ENCODE measurements at places on chromosomes 16 and 17.

- DNase-seq, result no peak
Observed at GRCh38 chr17:33895491-33895890, 359.6 kb upstream of the CCL2 start.

DNA sequence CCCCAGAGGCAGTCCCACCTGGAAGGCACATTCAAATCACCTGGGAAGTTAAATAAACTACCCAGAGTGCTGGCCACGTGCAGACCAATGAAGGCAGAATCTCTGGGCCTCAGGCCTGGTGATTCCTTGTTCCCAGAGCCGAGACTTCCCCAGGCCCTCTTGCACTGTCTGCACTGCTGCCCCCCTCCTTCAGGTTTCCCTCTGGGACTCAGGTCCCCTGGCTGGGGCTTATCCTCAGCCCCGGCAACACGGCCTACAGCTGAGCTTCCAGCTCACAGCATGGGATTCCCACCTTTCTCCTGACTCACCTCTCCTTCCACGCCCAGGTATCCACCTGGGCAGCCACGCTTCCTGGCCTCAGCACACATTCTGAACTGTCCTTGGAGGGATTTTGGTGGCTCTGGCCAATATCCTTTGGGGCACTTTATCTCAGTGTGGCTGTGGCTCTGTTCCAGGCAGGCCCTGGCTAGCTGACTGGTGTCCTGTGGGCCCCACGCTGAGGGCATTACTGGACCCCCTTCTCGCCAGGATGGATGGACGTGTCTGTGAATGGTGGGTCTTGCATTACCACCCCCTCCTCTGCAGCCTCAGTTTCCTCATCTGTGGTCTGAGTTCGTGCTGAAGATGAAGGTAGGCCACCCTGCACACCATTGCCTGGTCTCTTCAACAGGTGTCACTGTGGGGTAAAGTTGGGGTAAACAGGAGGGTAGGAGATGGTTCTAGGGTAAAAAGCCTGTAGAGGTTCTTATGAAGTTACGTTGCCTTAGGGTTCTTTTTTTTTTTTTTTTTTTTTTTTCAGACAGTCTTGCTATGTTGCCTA lies 165.7 kb downstream of the IRF8 start:
- DNase-seq, result no peak

DNA sequence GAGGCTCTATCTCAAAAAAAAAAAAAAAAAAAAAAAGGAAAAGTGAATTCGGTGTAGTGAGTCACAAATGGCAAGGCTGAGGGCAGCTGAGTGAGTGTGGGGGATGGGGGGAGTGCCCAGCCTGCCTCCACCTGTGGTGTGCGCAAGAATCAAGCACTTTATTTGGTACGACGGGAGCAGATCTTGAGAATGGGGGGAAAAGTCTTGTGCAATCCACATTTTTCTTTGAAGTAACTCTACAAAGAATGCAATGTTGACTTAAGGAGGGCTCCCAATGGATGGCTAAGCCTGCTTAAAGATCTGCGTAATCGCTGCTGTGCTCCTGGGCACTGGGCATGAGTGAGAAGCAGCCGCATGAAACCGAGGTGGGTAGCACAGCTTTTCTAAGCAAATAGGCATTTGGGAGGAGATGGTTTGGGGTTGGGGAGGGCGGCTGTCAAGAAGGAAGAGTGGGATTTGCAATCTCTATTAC lies 28.2 kb downstream of the ATP2C2 start:
- no peak for DNase-seq

GRCh38 chr16:1960665-1961630 lies 1.6 kb downstream of the NDUFB10 start:
- peak; percentile 72 for DNase-seq

DNA sequence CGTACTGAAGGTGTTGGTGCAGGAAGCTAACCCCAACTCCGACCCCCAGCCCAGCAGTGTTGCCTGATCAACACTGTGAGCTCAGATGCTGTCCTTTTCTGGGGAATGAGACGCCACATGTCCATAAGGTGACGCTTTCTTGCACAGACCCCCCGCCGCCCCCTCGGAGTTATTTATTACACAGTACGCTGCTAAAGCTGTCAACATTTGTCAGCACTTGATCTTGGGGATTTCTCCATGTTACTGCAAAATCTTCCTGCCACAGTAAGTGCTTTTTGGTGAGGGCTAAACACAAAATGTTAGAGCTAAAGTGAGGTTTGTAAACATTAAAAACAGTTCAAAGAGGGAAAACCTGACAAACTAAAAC lies 15.9 kb downstream of the CMTM3 start:
- DNase-seq, result peak; percentile 53

DNA sequence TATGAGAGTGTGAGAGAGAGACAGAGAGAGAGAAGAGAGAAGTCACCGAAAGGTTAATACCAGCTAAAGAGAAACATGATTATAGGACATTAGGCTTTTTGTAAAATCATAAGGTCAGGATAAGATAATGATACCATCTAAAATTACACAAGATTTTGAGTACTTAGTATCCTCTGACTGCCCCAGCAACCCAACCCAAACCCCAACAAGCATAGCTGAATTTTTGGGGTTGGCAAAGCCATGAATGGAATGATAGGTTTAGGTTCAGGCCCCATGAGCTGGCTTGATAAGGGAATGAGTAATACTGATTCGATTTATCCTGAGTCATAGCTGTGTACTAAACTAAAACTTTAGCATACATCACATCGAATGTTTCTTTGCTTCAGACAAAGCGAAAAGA lies 259.5 kb downstream of the IRX3 start:
- no peak for DNase-seq

- no peak for DNase-seq
Observed at GRCh38 chr17:8598913-8599312, 31.6 kb downstream of the MYH10 start.

- DNase-seq, result no peak
Observed at GRCh38 chr16:49112754-49113153, 168.9 kb downstream of the CBLN1 start.

DNA sequence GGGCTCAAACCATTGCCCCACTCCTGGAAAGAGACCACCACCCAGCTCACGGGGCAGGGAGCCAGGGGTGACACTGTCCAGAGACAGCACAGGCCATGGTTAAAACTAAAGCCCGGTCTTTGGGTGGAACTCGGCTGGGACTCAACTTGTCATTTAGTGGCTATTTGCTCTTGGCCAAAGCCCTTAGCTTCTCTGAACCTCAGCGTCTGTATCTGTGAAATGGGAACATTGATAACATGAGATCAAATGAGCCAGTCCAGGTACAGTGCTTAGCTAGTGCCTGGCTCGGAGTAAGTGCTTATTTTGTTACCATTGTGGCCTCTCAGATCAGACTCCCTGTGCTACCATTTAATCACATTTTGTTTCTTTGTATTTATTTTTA lies 48.5 kb downstream of the RTN4RL1 start:
- DNase-seq, result no peak

DNA sequence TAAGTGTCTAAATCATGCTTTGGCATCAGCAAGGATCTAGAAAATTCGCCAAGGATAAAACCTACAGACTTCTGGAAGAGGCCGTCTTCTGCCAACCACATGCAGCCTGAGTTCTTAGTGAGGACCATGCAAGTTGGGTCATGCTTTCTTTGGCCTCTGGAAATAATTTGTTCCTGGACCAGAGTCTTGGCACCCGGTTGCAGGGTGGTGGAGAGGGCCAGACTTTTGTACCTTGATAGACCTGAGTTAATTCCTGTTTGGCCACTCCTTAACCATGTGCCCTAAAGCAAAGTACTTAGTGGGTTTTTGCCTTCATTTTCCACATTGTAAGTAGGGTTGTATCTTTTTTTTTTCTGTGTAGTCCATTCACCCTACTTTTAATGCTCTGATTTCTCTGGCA lies 283.4 kb upstream of the IRX5 start:
- no peak for DNase-seq

DNA sequence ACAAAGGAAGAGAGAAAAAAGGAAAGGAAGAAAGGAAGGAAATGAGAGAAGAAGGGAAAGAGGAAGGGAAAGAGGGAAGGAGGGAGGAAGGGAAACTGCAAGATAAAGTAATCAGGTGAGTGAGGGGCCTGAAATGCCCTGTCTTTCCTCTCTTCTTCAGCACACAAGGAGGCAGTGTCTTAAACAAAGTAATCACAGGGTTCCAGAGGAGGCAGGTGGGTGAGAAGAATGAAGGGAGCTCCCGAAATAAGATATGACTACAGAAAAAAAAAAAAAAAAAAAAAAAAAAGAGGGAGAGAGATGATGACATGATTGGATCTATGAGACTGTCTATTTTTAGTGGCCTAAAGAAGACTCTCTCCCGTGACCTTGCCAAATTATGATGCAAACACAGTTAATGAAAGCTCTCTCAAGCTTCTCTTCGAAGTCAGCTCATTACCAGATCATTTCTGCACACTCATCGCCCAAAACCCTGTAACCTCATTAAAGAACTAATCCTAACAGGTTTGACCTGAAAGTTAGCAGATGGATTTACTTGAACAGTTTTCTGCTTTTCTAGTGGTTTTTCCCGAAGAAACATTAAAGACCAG lies 53.6 kb downstream of the CDH11 start:
- no peak for DNase-seq

GRCh38 chr16:85819771-85820170 lies 20.3 kb downstream of the COX4I1 start:
- DNase-seq, result no peak

DNA sequence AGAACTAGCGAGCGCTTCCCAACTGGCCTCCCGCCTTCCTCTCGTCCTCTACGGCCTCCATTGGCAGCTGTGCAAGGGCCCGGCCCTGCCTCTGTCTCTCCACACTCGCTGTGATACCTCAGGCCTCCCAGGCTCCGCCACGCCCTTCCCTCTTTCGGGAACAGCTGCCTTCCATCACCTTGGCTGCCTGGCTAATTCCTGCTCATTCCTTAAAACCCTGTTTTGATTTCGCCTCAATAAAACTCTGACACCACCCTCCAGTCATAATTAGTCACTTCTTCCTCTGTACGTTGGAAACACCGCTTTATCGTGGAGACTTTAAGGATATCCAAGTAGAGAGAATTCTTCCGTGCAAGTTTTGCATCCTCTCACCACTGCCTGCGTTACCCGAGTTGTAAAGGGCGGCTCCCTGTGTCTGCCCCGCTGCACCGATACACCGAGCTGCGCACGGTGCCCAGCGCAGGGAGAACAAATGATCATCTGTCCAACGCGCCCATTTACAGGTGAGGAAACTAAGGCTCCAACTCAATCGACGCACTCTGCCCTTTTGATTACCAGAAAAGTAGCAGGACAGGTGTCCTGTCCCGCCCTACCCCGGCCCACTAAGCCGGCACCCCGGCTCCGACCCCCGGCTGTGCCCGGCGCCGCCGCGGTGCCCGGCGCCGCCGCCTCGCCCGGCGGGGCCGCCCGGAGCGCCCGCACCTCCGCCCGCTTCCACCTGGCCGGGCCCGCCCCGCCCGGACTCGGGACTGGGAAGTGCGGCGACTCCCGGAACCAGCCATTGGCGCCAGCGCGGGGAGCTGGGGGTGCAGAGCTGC lies 139.7 kb downstream of the SEC14L1 start:
- no peak for DNase-seq

- no peak for DNase-seq
Observed at GRCh38 chr17:73548620-73549311, 95.5 kb downstream of the SDK2 start.

DNA sequence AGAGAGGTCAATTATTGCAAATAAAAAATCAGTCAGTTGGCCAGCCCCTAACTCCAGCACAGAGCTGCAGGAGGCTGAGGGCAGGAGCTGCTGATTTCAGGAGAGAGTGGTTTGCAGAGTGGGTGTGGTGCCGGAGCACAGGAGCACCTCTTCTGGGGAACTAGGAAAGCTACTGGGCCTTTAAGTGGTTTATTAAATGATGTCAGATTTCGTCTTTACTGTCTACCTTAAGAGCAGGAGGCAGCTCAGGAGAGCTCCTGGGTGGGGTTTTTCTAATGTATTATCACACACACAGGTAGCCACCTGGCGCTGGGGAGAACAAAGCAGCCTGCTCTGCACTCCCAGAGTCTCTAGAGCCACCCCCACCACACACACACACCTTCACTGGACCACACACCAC lies 11.5 kb upstream of the HAS3 start:
- no peak for DNase-seq

DNA sequence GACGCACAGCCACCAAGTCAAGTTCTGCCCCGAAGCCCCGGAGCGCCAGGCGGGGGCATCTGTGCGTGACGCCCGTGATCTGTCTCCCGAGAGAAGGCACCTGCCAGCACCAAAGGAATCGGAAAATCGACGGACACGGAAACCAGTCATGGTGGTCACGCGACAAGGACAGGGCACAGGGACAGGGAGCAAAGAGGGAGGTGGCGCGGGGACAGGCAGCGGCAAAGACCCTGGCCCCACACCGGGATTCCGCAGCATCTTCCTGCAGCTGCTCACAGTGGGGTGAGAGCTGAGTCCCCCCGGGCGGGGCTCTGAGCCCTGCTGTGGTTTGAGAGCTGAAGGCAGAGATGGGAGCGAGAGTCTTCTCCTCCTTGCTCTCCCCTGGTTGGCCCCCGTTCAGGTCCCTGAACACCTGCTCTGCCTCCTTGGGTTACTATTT lies 56.4 kb downstream of the ABR start:
- DNase-seq, result no peak

DNA sequence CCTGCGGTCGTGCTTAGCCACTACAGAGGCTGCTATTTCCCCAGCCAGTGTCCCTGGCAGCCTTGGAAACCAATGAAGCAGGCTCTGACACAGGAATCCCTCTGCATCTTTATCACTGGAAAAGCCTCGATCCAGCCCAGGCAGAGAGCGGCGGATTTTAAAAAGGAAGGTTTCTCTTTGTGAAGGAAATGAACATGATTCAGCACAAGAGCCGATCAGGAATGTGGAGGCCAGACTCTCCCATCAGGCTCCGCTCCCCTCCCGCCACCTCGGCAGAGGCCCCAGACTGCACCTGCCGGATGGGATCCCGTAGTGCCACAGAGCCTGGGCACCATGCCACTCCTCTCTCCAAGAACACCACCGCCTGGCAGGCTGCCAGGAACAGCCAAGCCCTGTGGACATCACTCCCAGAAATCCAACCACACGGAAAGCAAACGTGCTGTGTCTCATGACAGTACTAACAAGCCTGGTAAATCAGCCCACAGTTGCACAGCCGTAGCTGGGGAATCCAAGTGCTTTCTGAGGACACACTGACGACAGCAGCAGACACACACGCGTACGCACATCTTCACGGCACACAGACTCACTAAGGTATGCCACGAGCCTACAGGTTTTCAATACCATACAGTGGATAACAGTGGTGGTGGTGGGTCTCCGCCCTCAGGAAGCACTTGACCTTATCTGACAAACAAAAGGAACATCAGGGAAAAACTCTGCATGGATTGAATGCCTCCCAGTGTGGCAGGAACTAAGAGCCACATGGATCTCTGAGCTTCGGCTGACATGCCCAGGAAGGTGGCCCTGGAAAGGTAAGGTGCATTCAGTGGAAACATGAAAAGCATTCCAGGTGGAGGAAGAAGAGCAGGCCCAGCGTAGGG lies 5.4 kb downstream of the LRRC75A start:
- DNase-seq, result no peak

Data from WERI-Rb-1 (cell line).